ENCODE measurements at places on chromosomes 2 and 18. TPM values are rescaled to one million over a fixed set of nuclear protein-coding genes. Genes with fewer than 3 reads are reported as not detected.

- H3K27me3 ChIP-seq, result no peaks in the 10 kb centered on the region
- no peak for DNase-seq
- peaks cover 5% of the 10 kb centered on the region for H3K4me1 ChIP-seq
These were observed 488.7 kb downstream of the THSD7B start for GRCh38 chr2:137254052-137254451.

GRCh38 chr2:229489016-229489415, 217.9 kb upstream of the PID1 start:
- no peak for DNase-seq
- no peaks in the 10 kb centered on the region for H3K27me3 ChIP-seq
- H3K4me1 ChIP-seq, result no peaks in the 10 kb centered on the region
- H3K4me3 ChIP-seq, result no peak overlapping the region
- no peaks in the 10 kb centered on the region for H3K36me3 ChIP-seq

GRCh38 chr2:128313931-128314347, 4.7 kb downstream of the HS6ST1 start:
- peaks cover 26% of the 10 kb centered on the region for H3K4me1 ChIP-seq
- H3K36me3 ChIP-seq, result no peaks in the 10 kb centered on the region
- H3K27me3 ChIP-seq, result no peaks in the 10 kb centered on the region

- no peaks in the 10 kb centered on the region for H3K4me1 ChIP-seq
- no peak overlapping the region for H3K27ac ChIP-seq
- no peaks in the 10 kb centered on the region for H3K27me3 ChIP-seq
- H3K4me3 ChIP-seq, result no peak overlapping the region
- H3K36me3 ChIP-seq, result no peaks in the 10 kb centered on the region
- DNase-seq, result no peak
These were observed 81.6 kb downstream of the MEIS1 start for GRCh38 chr2:66516499-66516898.

GRCh38 chr2:238161291-238162051, 2.7 kb downstream of the ERFE start:
- H3K36me3 ChIP-seq, result no peaks in the 10 kb centered on the region
- peaks cover 4% of the 10 kb centered on the region for H3K27me3 ChIP-seq
- H3K27ac ChIP-seq, result no peak overlapping the region

DNA sequence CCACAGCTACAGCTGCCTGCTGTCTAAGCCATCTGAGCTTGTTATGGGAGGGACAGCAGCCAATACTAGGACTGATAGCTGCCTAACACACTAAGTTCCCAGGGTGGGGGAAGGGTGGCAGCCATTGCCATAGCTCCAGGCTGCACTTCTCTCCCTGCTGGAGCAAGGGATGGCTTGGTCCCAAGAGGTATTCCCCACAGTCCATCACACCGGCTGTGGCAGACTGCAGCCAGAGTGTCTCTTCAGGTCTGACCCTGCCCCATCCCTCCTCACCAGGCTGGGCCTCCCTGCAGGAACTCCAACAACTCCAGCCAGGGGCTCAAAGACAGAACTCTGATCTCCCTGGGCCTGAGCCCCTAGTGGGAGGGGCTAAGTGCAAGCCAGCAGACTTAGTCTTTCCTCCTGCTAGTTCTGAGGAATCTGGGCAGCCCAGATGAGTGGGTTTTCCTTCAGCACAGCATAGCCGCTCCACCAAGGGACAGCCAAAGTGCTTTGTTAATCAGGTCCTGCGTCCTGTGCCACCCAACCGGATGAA, 632.1 kb downstream of the SOCS6 start:
- H3K27ac ChIP-seq, result no peak overlapping the region
- H3K36me3 ChIP-seq, result no peaks in the 10 kb centered on the region
- no peaks in the 10 kb centered on the region for H3K27me3 ChIP-seq
- no peak for DNase-seq
- no peak overlapping the region for H3K4me3 ChIP-seq

DNA sequence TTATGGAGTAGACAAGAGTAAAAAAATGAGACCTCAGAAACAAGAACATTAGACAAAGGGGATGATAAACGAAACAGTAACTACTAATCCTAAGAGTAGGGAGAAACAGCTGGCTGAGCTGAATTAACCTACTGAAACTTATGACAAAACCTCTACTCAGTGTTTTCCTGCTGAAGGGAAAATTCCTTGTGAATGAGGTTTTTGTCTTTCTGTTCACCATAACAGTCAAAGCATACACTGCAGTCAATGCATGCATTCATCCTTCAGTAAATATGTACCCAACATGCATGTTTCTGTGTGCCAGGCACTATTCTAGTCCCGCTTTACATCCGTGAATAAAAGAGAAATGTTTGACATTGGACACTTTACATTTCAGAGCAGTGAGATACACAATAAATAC, 805.6 kb upstream of the KLHL29 start:
- H3K4me3 ChIP-seq, result no peak overlapping the region
- no peaks in the 10 kb centered on the region for H3K4me1 ChIP-seq
- H3K27me3 ChIP-seq, result no peaks in the 10 kb centered on the region
- H3K36me3 ChIP-seq, result no peaks in the 10 kb centered on the region

DNA sequence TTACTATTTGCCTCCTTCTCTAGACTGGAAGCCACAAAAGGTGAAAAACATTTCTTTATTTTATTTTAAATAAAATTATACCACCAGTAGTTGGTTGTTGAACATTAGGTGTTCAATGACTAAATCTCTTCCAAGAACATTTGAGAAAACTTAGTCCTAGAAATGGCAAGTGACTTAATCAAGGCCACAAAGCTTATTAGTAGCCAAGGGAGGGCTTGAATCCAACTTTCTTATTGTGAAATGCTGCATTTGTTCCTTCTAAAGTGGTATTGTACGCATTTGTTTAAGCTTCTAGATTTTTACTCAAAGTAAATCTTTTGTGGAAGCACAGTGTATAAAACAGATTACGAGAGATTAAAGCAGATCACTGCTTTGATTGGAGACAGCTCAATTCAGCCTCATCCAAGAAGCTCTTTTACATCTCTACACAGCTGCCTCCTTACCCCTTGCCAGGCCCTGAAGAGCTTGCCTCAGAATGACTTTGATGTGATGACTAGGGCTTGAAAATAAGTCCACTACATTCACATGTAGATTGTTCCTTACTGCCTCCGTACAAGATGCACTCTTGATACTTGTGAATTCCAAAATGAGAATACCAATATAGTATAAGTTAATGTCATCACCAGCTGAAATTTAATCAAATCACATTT, 244.8 kb downstream of the XIRP2 start:
- H3K4me1 ChIP-seq, result no peaks in the 10 kb centered on the region
- DNase-seq, result no peak
- H3K36me3 ChIP-seq, result no peaks in the 10 kb centered on the region
- H3K4me3 ChIP-seq, result no peak overlapping the region

DNA sequence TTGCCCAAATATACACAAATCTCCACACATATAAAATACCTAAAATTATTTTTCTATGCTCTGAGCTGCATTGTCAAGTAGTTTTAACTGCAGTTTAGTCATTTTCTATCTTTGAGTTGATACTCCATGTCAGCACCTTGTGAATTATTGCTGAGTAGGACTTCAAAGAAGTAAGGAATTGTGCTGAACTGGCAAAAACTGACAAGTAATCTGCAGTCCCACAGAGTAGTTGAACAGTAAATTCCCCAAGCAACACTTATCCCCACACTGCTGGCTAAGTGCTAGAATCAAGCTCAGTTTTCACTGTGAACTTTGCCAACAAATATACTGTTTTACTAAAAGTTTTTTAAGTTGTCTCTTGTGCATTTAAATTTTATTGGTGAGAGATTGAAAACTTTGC, 141.8 kb upstream of the ST6GAL2 start:
- DNase-seq, result no peak
- no peak overlapping the region for H3K4me3 ChIP-seq
- no peaks in the 10 kb centered on the region for H3K27me3 ChIP-seq
- no peak overlapping the region for H3K27ac ChIP-seq
- H3K4me1 ChIP-seq, result no peaks in the 10 kb centered on the region
- H3K36me3 ChIP-seq, result no peaks in the 10 kb centered on the region

- no peak overlapping the region for H3K4me3 ChIP-seq
- no peak overlapping the region for H3K27ac ChIP-seq
- no peaks in the 10 kb centered on the region for H3K27me3 ChIP-seq
- H3K36me3 ChIP-seq, result no peaks in the 10 kb centered on the region
- H3K4me1 ChIP-seq, result no peaks in the 10 kb centered on the region
- DNase-seq, result no peak
These were observed 20.5 kb downstream of the IL36A start for GRCh38 chr2:113025737-113026136.

GRCh38 chr2:16037808-16038457, 97.6 kb downstream of the MYCN start:
- H3K27ac ChIP-seq, result no peak overlapping the region
- H3K36me3 ChIP-seq, result no peaks in the 10 kb centered on the region
- H3K4me3 ChIP-seq, result no peak overlapping the region
- no peak for DNase-seq
- no peaks in the 10 kb centered on the region for H3K4me1 ChIP-seq

GRCh38 chr2:196431076-196431475, 208.4 kb upstream of the CCDC150 start:
- no peaks in the 10 kb centered on the region for H3K4me1 ChIP-seq
- no peak overlapping the region for H3K27ac ChIP-seq
- no peaks in the 10 kb centered on the region for H3K27me3 ChIP-seq
- H3K4me3 ChIP-seq, result no peak overlapping the region
- no peak for DNase-seq

GRCh38 chr2:64769392-64770044, 115.8 kb upstream of the SERTAD2 start:
- H3K27me3 ChIP-seq, result no peaks in the 10 kb centered on the region
- H3K4me3 ChIP-seq, result no peak overlapping the region
- DNase-seq, result no peak
- H3K27ac ChIP-seq, result no peak overlapping the region
- no peaks in the 10 kb centered on the region for H3K36me3 ChIP-seq
- peaks cover 2% of the 10 kb centered on the region for H3K4me1 ChIP-seq

DNA sequence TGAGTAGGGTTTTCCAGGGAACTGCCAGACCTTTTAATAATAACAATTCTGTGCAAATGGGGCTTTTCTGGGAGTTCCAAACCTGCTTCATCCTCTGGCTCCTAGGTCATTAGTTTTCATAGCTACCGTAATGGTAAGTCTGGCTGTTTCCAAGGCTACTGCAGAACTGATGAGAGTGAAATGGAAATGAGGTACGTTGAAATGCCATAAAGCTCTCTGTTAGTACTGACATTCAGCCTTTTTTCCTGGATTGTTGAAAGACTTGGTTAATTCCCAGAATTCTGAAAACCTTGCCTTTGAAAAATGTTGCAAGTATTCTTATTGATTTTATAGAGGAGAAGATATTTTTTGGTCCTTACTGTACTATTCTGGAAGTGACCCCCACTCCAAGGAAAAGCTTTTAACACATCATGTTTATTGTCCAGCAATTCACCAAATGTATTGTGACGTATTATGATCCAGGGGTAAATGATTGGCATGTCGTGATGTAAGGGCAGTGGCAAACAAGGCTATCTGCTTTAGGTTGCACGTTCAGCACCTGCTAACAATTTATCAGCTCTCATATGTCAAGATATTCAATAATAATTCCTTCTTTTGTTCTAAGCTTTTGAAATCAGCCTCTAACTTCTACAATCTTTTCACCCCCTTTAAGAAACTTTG, 767.0 kb upstream of the RAB6C start:
- H3K4me3 ChIP-seq, result no peak overlapping the region
- H3K36me3 ChIP-seq, result no peaks in the 10 kb centered on the region
- H3K27me3 ChIP-seq, result no peaks in the 10 kb centered on the region
- H3K27ac ChIP-seq, result no peak overlapping the region

- H3K4me1 ChIP-seq, result peaks cover 11% of the 10 kb centered on the region
- H3K36me3 ChIP-seq, result no peaks in the 10 kb centered on the region
- no peak for DNase-seq
- H3K27ac ChIP-seq, result no peak overlapping the region
- H3K27me3 ChIP-seq, result no peaks in the 10 kb centered on the region
These were observed 236.9 kb downstream of the RBM43 start for GRCh38 chr2:151024696-151025251.

DNA sequence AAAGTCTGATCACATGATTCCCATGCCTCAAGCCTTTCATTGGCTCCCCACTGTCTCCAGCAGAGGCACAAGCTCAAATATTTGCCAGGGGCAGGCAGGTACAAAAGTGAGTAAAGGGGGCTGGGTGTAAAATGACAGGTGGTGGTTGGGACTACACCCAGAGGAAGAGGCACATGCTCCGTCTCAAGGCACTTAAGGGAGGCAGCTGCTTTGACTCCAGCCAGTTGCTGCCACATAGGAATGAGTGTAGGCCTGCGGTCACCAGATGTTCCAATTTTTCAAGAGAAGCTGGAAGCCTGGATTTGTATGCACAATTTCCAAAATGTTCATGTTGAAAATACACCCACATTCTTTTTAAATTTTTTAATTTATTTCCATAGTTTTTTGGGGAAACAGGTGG, 164.4 kb downstream of the UPP2 start:
- H3K27ac ChIP-seq, result no peak overlapping the region
- no peak for DNase-seq
- no peaks in the 10 kb centered on the region for H3K36me3 ChIP-seq
- H3K27me3 ChIP-seq, result no peaks in the 10 kb centered on the region
- H3K4me1 ChIP-seq, result no peaks in the 10 kb centered on the region

DNA sequence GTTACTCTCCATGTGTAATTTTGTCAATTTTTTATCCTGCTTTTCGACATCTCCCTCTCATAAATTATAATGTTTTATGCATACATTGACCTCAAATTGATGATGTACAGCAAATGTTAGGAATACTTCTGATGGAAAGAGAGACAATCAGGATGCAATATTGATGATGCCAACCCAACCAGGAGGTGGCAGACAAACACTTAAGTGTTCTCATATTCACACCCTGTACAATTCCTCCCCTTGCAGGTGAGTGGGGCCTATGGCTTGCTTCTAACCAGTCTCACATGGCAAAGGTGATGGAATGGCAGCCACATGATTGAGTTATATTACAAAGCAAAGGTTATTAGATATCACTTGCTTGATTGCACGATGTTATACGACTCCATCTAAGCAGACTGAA, 594.3 kb upstream of the REG3G start:
- H3K4me1 ChIP-seq, result no peaks in the 10 kb centered on the region
- no peak for DNase-seq
- no peaks in the 10 kb centered on the region for H3K36me3 ChIP-seq
- H3K27ac ChIP-seq, result no peak overlapping the region

- H3K27ac ChIP-seq, result no peak overlapping the region
- no peaks in the 10 kb centered on the region for H3K27me3 ChIP-seq
- no peak overlapping the region for H3K4me3 ChIP-seq
- no peaks in the 10 kb centered on the region for H3K36me3 ChIP-seq
- H3K4me1 ChIP-seq, result peaks cover 3% of the 10 kb centered on the region
These were observed 12.9 kb upstream of the ETAA1 start for GRCh38 chr2:67384123-67384822.

The RMDN2 gene
- total RNA-seq, result 0.21 TPM

The ALKAL2 gene
- total RNA-seq, result 26.7 TPM

The MXD1 gene
- total RNA-seq, result 4.6 TPM

The ODC1 gene
- 82.8 TPM for total RNA-seq

The CRYGD gene
- total RNA-seq, result not detected

The ACKR3 gene
- 75.6 TPM for total RNA-seq

The CHRND gene
- not detected for total RNA-seq

The SCG2 gene
- total RNA-seq, result 0.32 TPM

The RSAD2 gene
- total RNA-seq, result 0.32 TPM

The UGT1A3 gene
- total RNA-seq, result not detected

The ZNF396 gene
- 0.21 TPM for total RNA-seq

The CNNM3 gene
- 24.5 TPM for total RNA-seq

The DPYSL5 gene
- not detected for total RNA-seq

The ZAP70 gene
- total RNA-seq, result 2.7 TPM

The TUBB8B gene
- total RNA-seq, result not detected
